ENCODE measurements at places on chromosomes 16 and 17.

DNA sequence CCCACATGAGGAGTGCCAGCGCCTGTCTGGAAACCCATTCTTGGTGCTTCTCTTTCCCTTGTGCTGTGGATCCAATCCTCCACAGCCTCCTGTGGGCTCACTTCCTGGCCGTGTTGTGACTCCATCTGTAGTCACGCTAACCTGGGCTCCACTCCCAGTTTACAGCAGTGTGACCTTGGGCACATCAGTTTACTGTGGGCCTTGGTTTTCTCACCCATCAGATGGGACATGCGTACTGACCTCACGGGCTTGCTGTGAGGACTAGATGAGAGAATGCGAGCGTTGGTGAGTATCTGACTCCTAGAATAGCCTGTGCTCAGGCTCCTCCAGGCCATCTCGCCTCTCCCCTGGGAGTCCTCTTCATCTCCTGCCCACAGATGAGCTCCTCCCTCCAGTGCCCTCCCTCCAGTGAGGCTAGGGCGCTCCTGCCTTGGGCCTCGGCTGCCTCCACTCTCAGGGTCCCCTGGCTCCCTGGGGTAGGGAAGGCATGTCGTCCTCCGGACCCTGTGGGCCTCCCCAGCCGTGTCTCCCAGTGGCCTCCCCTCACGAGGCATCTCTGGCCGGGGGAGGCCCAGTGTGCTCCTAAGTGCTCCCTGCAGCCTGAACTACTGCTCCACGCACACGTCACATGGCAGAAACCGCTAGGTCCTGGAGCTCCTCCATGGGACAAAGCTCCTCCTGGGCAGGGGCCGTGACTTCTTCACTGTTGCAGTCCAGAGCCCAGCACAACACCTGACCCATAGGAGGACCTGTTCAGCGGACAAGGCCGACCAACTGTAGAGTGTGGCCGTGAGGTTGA lies 5.2 kb upstream of the FOXJ1 start:
- DNase-seq: no peak

GRCh38 chr17:63722403-63722802 lies 19.2 kb downstream of the STRADA start:
- DNase-seq: no peak

DNA sequence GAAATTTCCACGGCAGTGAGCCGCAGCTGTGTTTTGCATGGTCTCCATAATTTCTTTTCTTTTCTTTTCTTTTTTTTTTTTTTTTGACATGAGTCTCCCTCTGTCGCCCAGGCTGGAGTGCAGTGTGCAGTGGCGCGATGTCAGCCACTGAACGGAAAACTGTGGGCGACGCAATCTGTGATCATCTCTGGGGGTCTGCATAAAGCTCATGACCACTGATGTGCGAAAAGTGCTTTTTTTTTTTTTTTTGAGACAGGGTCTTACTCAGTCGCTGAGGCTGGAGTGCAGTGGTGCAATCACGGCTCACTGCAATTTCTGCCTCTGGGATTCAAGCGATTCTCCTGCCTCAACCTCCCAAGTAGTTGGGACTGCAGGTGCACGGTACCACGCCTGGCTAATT lies 117.6 kb downstream of the ABCC6 start:
- no peak for DNase-seq

- DNase-seq: no peak
Measured at GRCh38 chr17:12342609-12343435, 322.1 kb downstream of the MAP2K4 start.
